ENCODE measurements at places on chromosomes 4 and X. TPM values are rescaled to one million over a fixed set of nuclear protein-coding genes. Genes with fewer than 3 reads are reported as not detected.

GRCh38 chr4:81165861-81166430, 49.1 kb downstream of the PRKG2 start:
- DNase-seq: no peak

- no peak for DNase-seq
Observed at GRCh38 chr4:140163029-140163810, 9.2 kb upstream of the MAML3 start.

- no peak for DNase-seq
Observed at GRCh38 chr4:101178731-101179130, 168.6 kb downstream of the PPP3CA start.

DNA sequence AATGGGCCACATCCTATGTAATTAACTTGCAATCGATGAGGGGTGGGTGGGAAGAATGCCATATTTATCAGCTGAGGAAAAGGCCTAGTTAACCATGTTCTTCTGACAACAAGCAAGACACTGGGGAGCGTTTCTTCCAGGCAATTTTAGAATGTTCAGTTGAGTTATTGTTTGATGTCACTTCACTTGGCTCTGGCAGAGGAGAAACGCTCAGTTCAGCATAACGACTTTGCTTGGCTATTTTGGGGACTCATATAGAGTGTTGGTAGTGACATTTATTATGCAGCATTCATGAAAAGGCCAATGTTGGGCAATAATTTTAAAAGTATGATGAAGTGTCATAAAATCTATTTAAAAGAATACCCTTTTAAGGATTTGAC, 648 bp downstream of the SYNPO2 start:
- DNase-seq: no peak

GRCh38 chr4:95158626-95159025, 390.1 kb downstream of the UNC5C start:
- no peak for DNase-seq

GRCh38 chrX:15911734-15912550, 57.3 kb upstream of the AP1S2 start:
- DNase-seq: no peak

The FUNDC2 gene
- 87.5 TPM for polyA plus RNA-seq

The POLN gene
- 3.0 TPM for polyA plus RNA-seq

Measured in hepatocyte (in vitro differentiated cells).